ENCODE measurements at places on chromosomes 1 and 21.

DNA sequence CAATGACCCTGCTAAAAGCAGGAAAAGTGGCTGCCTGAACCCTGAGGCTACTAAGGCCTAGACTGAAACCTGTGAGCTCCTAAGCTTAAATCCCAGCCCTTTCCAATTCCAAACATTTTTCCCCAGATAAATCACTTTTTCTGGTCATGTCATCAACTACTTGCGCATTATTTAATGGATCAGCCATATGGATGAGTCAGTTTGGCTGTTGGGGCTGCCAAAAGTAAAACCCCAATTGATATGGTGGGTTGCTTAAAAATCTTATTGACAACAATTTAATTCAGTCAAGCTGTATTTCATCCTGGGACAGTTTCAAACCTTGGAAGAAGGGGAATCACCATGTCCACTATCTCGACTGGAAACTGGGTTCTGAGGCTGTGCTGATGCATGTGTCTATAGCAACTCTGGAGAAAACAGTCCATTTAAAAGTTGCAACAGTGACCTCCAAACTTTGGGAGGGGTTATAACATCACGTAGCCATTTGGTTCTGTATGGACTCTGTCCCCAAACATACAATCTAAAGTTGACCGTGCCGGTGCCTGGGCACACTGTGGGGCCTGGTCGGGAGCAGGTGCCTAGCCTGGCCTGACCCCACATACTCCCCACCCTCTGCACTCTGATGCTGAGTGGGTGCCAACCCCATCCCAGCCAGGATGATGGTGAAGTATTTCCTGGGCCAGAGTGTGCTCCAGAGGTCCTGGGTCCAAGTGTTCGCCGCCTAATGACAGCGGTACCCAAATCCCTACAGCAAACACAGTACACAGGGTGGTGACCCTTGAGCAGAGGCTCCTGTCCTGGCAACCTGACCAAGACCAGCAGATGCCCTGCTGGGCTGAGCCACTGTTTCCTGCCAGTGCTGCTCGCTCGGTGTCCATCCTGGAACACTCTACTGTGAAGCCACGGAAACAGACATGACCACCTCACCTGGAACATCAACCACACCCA, 46.5 kb upstream of the LRRC52 start:
- DNase-seq, result no peak
- no peak overlapping the region for H3K27ac ChIP-seq
- H3K4me3 ChIP-seq, result no peak overlapping the region
- no peaks in the 10 kb centered on the region for H3K36me3 ChIP-seq
- H3K27me3 ChIP-seq, result no peaks in the 10 kb centered on the region

DNA sequence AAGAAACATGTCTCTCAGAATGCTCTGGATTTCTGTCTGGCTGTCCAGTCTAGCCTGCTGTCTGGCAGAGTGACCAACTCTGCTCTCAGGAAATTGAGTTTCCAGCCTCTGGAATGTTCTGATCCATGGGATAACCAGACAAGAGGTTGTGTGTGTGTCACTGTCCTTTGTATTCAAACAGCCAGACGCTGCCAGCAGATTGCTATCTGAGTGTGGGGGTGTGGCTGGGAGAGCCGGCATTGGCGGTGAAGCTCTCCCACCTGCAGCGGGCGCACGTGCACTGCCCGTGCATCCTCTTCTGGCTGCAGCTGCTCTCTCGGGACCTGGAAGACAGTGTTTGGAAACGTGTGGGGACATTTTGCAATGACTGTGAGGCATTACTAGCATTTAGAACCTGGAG, 26.1 kb downstream of the PKP1 start:
- no peak overlapping the region for H3K4me3 ChIP-seq
- H3K27me3 ChIP-seq, result no peaks in the 10 kb centered on the region
- no peak for DNase-seq
- H3K4me1 ChIP-seq, result no peaks in the 10 kb centered on the region
- no peak overlapping the region for H3K27ac ChIP-seq

- no peak overlapping the region for H3K27ac ChIP-seq
- no peaks in the 10 kb centered on the region for H3K27me3 ChIP-seq
- no peaks in the 10 kb centered on the region for H3K36me3 ChIP-seq
- H3K4me1 ChIP-seq, result no peaks in the 10 kb centered on the region
Measured at GRCh38 chr1:29657816-29658215, 421.5 kb downstream of the PTPRU start.

DNA sequence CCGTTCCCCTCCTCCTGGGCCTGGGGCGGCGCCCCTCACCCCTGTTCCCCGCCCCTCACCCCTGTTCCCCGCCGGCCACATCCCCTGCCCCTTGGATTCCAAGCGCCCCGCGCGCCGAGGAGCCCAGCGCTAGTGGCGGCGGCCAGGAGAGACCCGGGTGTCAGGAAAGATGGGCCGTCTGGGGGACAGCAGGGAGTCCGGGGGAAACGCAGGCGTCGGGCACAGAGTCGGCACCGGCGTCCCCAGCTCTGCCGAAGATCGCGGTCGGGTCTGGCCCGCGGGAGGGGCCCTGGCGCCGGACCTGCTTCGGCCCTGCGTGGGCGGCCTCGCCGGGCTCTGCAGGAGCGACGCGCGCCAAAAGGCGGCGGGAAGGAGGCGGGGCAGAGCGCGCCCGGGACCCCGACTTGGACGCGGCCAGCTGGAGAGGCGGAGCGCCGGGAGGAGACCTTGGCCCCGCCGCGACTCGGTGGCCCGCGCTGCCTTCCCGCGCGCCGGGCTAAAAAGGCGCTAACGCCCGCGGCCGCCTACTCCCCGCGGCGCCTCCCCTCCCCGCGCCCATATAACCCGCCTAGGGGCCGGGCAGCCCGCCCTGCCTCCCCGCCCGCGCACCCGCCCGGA, at the start of gene TP73:
TSS of gene TP73 (plus strand) at position 587 of the 618 bp plus-strand sequence. CDS start 29,850 bp downstream, outside the sequence.
- peaks cover 6% of the 10 kb centered on the region for H3K4me1 ChIP-seq
- H3K4me3 ChIP-seq, result peak within 1 kb of the TSS; percentile 81
- H3K27me3 ChIP-seq, result peaks cover 27% of the 10 kb centered on the region
- H3K36me3 ChIP-seq, result peaks cover 4% of the 10 kb centered on the region
- no peak for DNase-seq

DNA sequence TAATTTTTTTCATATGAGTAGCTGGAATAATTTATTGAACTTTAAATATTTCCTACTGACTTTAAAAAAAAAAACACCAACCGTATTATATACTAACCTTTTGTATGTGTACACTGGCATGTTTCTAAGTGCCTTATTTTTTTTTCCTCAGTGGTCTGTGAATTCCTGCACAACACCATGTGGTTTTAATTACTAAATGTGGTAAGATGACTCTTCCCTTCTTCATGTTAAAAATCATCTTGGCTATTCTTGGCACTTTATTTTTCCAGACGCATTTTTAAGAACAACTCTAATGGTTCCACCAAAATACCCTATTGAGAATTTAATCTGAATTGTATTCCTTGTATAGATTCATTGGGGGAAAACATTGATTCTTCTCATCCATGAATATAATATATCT, 28.4 kb downstream of the PPP2R5A start:
- no peaks in the 10 kb centered on the region for H3K36me3 ChIP-seq
- peak overlapping the region; percentile 19 for H3K27ac ChIP-seq
- no peaks in the 10 kb centered on the region for H3K4me1 ChIP-seq
- H3K27me3 ChIP-seq, result no peaks in the 10 kb centered on the region
- no peak overlapping the region for H3K4me3 ChIP-seq
- no peak for DNase-seq

DNA sequence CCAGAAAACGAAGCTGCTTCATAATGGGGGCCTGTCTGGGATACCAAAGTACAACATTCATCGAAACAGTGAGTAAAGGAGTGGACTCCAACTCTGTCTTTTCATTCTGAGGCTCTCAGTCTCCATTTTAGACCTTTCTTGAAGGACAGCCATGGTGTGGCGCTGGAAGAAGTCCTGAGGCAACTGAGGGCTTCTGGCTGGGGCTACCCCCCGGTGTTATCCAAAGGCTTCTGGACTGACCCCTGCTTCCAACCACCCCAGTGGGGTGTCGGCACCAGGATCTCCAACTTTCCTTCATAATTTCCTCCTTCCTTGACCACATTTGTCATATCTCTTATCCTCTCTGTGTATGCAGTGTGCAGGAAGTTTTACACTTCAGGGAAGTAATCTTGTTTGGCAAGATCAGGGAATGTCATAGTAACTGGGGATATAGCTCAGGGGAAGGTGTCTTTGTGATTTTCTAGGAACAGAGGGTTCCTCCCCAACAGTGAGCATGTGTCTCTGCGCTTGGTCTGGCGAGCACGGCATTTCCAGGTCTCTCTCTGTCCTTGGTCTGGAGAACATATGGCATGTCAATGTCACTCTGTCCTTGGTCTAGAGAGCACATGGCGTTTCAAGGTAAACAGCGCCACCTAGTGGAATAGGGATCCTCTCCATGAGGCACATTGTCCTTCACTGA, 19.4 kb upstream of the BSDC1 start:
- no peak overlapping the region for H3K27ac ChIP-seq
- H3K36me3 ChIP-seq, result no peaks in the 10 kb centered on the region
- H3K4me1 ChIP-seq, result no peaks in the 10 kb centered on the region
- H3K4me3 ChIP-seq, result no peak overlapping the region
- H3K27me3 ChIP-seq, result no peaks in the 10 kb centered on the region
- DNase-seq, result peak; percentile 75

DNA sequence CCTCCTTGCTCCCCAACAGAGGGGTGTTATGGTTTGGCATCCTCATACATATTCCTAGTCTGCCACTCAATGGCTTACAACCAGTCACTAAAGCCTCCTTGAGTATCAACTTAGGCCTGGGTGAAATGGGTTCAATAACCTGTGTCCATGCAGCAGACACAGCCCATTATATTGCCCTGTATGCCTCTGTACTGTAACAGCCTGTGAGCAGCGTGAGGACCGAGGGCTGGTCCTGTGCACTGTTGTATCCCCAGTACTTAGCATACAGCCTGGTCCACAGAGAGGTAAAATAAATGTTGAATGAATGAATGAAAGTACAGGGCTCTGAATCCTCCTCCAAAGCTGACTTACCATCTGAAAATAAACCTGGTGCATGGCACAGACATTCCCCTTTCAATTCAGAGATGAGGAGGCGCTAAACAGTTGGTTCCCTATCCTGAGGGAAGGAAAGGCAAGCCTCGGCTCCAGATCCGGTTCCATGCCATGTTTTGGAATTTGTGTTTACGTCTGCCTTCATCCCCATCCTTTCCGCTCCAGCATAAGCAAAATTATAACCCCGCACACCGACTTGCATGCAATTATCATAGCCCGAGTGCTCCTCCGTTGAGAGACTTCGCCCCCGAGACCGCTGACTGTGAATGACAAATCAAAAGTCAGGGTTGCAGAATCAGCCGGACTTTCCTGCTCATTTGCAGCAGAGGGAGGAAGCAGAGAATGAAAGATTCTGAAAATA, 45.0 kb upstream of the DNAJC6 start:
- H3K4me3 ChIP-seq, result peak overlapping the region; percentile 76
- H3K4me1 ChIP-seq, result no peaks in the 10 kb centered on the region
- H3K36me3 ChIP-seq, result no peaks in the 10 kb centered on the region
- H3K27me3 ChIP-seq, result no peaks in the 10 kb centered on the region
- no peak for DNase-seq

- no peaks in the 10 kb centered on the region for H3K27me3 ChIP-seq
- H3K27ac ChIP-seq, result no peak overlapping the region
- H3K36me3 ChIP-seq, result no peaks in the 10 kb centered on the region
- no peak overlapping the region for H3K4me3 ChIP-seq
Measured at GRCh38 chr1:110240476-110241210, 30.5 kb downstream of the KCNC4 start.

DNA sequence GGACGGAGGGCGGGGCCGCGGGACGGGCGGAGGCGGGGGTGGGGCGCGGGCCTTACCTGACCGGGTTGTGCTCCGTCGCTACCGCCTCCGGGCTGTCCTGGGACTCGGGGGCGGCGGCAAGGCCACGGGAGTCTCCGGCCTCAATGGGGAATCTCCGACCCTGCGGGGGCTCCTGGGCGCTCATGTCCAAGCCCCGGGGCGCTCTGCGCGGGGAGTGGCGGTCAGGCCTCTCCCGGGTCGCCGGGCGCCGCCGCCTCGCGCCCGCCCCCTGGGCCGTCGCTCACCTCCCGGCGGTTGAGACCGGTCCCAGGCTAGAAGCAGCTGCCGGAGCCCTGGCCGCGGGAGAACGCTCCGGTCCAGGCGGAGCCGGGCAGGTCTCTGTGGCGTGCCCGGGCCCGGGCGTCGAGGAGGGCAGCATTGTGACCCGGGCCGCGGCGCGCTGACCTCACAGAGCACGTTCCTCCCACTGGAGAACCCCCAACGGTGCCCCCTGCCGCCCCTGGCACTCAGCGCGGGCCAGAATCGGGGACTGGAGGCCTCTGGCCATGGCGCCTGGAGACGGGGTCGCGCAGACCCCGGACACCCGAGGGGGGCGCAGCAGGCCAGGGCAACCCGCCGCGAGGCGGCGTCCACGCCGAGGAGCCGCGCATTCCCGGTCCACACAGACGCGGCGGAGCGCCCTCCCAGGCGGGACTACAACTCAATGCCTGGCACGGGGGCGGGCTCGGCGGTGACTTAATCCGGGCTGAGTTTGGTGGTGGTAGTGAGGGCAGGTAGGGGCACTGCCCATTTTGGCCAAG, 411 bp downstream of the FAM229A start:
- H3K4me3 ChIP-seq, result peak overlapping the region; percentile 48
- no peak for DNase-seq
- no peaks in the 10 kb centered on the region for H3K4me1 ChIP-seq
- peaks cover 17% of the 10 kb centered on the region for H3K36me3 ChIP-seq
- no peak overlapping the region for H3K27ac ChIP-seq

DNA sequence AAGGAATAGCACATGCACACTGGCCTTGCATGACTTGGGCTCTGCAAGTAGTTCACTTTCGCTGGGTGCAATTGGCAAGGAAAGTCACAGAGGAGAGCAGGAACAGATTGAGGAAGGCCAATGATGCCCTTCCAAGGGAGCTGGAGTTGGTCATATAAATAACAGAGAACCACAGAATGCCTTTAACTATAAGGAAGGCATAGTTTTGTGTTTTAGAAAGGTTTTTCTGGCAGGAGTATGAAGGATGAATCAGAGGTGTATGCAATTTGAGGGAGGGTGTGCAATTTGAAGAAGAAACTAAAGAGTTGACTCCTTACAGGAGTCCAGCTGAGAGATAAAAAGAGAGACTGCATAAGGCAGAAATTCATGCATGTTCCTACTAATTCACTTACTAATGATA, 112.1 kb downstream of the PHTF1 start:
- no peak overlapping the region for H3K27ac ChIP-seq
- no peak for DNase-seq
- H3K27me3 ChIP-seq, result no peaks in the 10 kb centered on the region
- peaks cover 13% of the 10 kb centered on the region for H3K36me3 ChIP-seq
- no peaks in the 10 kb centered on the region for H3K4me1 ChIP-seq

- no peaks in the 10 kb centered on the region for H3K36me3 ChIP-seq
- H3K4me3 ChIP-seq, result no peak overlapping the region
- no peak for DNase-seq
- no peaks in the 10 kb centered on the region for H3K4me1 ChIP-seq
Measured at GRCh38 chr1:178808529-178808928, 62.3 kb downstream of the ANGPTL1 start.

DNA sequence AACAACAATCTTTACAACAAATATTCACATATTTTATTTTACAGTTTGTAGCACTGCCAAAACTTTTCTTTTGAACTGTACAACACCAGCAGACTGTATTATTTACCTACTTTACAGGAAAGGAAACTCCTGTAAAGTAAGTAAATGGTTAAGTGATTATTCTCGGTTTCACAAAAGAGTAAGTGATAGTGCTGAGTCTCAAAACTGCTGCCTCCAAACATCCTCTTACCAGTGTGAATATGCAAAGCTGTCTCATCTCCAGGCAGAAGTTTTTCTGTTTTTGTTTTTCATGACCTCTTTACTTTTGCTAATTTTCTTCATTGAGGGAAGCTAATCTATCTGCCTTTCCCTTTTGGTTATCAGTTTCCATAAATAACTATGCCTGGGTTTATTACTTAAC, 286.7 kb downstream of the SRGAP2C start:
- no peaks in the 10 kb centered on the region for H3K27me3 ChIP-seq
- no peak overlapping the region for H3K27ac ChIP-seq
- H3K36me3 ChIP-seq, result no peaks in the 10 kb centered on the region
- H3K4me1 ChIP-seq, result no peaks in the 10 kb centered on the region

- H3K27me3 ChIP-seq, result no peaks in the 10 kb centered on the region
- no peak overlapping the region for H3K27ac ChIP-seq
- no peak overlapping the region for H3K4me3 ChIP-seq
- DNase-seq, result no peak
- H3K4me1 ChIP-seq, result peaks cover 56% of the 10 kb centered on the region
Measured at GRCh38 chr1:204476563-204476962, 18.0 kb downstream of the PIK3C2B start.
